Stimulated activated CD8-positive, alpha-beta memory T cell treated with anti-CD3 and anti-CD28 coated beads, Interleukin-2, amount 100 ng/mL, for 48 hours (primary cell): ENCODE measurements at places on chromosomes 1 and 21.

DNA sequence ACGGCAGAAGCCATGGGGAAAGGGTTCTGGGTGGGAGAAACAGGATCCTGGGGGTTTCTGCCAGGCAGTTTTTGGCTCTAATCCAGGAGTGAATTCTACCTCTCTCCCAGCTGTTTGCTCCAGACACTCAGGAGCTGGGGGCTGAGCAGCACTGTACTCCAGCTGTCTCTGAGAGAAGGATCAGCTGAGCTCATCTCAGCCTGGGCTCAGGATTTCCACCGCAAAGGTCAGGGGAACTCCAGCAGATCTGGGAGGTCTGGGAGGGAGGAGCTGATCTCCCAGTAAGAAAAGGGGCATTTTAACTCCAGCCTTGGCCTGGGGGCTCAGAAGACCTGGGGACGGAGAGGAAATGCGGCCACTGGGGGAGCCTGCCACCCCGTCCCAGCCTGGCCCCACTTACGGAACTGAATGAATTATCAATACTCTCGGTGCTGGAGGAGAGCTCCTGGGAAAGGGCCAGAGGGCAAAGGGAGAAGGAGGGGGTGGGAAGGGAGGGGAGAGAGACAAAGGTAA, 17.3 kb downstream of the PI4KB start:
- no peak for DNase-seq

GRCh38 chr1:165253818-165254254, 102.7 kb downstream of the LMX1A start:
- DNase-seq = no peak

GRCh38 chr1:43172527-43172972, 420 bp downstream of the CFAP57 start:
- peak; percentile 83 for DNase-seq

DNA sequence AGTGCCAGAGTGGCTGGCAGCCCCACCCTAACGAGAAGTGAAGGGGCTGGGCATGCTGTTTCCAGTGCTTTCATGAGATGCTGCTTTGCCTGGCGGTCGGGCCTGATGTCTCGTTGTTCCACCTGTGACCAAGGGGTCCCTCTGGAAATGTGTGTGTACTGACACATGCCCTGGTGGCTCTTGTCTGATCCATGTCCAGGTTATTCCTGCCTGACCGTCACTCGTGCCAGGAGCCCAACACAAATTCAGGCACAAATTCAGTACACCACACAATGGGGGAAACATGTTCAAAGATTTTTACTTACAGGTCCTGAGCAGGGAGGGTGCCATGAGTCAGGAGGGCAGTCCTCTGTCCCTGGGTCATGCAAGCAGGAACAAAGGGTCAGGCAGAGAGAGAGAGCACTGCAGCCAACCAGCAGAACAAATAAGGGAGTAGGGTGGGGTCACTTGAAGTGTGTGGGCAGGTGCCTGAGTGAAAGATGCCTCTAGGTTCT, 76.3 kb downstream of the ADARB1 start:
- no peak for DNase-seq

- no peak for DNase-seq
Measured at GRCh38 chr1:62398377-62398776, 38.5 kb upstream of the USP1 start.

- no peak for DNase-seq
Measured at GRCh38 chr1:217924924-217925323, 293.8 kb downstream of the SPATA17 start.

- no peak for DNase-seq
Measured at GRCh38 chr21:45306453-45306831, 18.7 kb upstream of the POFUT2 start.

DNA sequence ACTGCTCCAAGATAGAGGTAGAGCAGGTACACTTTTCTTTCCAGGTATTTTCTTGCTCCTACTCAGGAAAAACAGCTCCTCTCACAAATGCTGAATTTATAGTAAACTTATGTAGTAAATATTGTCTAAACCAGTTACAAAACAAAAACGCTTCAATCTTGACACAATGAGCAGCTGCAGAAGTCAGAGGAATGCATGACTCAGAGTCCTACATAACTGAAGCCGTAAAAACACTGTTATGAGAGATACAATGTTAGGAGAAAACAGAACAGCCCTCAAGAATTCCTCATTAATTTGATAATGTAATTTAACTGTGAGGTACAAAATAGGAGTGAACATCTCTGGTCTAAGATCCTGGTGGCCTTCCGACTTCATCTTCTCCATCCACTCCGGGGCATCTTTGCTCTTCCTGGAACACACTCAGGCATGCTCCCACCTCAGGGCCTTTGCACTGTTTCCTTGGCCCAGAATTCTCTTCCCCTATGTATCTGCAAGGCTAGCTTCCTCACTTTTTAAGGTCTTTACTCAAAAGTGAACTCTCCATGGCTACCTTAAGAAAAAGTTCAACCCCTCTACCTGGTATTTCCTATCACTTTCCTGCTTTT, 138.5 kb downstream of the SLC45A1 start:
- no peak for DNase-seq

DNA sequence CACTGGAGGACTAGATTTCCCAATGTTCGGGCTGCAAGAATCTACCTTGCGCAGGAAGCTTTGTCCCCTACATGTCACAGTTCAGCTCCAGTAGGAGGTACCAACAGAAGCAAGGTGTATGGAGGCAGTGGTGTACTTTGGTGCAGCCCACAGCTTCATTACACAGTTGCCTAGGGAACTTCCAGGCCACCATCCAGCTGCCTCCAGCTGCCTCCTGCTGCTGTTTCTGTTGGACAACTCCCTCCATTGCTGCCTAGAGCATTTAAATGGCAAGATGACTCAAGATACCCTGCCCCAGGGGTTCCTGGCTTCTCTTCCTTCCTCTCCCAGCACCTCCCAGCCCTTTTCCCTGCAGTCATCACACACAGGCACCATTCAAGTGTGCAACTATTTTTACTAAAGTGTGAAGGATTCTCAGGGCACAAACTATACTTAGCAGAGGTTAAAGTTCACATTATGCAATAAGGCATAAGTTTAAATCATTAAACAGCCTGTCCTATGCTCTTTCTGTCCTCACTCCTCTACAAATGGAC, 39.0 kb upstream of the ATP1A1 start:
- no peak for DNase-seq

DNA sequence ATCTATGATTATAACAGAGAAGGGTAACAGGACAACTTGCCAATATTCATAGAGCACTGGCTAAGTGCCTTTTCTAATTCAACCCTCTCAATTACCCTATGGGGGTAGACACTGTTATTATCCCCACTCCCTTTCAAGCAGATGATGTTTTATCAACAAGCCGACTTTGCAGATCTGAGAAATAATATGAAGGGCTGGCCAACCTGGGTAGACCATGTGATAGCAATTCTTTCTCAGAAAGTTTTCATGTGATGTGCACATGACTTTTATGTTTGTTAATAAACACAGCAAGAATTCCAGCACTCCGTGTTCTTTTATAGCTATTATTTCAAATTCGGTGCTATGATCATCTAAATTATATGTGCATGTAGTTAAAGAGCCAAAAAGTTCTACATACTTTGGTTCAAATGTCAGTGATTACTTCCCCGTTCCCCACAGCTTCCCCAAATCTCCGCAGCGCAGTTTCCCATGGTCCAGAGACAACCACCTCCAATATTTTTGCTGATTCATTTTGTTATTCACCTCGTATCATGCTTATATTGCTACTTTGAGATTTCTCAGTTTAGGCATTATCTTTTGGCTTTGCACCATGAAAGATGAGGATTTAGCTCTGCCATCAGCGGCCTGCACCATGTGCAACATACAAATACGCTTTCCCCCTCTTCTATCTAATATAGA, 96.7 kb upstream of the GADD45A start:
- DNase-seq = no peak

- DNase-seq = no peak
Measured at GRCh38 chr1:192702212-192702902, 66.4 kb downstream of the RGS13 start.

DNA sequence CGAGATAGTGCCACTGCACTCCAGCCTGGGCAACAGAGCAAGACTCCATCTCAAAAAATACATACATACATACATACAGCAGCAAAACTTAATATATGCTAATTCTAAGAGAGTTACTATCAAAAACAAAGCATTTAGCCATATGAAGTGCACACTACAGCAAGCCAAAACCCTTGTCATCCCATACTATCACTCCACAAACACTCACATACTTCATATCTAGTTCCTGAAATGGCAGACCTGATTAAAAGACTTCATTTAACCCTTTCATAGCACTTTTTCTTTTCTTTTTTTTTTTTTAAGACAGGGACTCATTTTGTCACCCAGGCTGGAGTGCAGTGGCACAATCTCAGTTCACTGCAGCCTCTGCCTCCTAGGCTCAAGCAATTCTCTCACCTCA, 65.6 kb downstream of the COP1 start:
- no peak for DNase-seq

DNA sequence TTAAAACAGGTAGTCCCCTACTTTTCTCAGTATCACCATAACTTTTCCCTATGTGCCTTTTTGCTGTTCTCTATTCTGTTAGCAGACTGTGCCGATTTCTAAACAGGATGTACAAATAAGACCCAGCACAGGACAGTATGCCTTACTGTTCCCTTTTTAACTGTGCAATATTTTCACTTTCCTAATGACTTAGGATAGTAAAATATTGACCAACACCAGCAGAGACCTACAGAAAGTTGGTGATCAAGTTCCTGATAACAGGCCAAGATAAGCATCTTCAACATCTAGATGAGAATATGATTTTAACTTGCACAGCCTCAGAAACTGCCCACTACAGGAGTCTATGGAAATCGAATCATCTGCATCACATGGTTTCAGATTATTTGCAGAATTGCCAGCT, 42.0 kb downstream of the ADSS2 start:
- DNase-seq = no peak

- no peak for DNase-seq
Measured at GRCh38 chr1:31700468-31701090, 3.2 kb downstream of the COL16A1 start.

- no peak for DNase-seq
Measured at GRCh38 chr1:41758904-41759548, 159.7 kb downstream of the HIVEP3 start.
